ENCODE measurements at places on chromosomes 12 and 14. TPM values are rescaled to one million over a fixed set of nuclear protein-coding genes. Genes with fewer than 3 reads are reported as not detected.

DNA sequence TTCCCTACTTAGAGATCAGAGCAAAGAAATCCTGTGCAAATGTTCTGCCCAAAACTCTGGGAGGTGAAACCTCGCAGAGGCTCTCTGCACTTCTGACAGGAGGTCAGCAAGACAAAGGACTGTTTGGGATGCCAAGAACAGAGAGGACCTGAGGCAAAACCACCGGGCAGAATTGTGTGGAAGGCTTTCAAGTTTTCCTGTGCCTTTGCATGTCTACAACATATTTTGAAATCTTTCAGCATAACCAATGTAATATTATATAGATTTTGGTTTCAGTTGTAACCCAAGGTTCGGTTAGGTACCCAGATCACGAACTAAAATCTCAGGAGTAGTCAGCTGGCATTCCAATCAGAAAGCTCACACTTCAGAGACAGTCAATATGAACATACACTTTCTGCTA is 99.4 kb upstream of the PLEKHA5 start:
- no peak for DNase-seq

DNA sequence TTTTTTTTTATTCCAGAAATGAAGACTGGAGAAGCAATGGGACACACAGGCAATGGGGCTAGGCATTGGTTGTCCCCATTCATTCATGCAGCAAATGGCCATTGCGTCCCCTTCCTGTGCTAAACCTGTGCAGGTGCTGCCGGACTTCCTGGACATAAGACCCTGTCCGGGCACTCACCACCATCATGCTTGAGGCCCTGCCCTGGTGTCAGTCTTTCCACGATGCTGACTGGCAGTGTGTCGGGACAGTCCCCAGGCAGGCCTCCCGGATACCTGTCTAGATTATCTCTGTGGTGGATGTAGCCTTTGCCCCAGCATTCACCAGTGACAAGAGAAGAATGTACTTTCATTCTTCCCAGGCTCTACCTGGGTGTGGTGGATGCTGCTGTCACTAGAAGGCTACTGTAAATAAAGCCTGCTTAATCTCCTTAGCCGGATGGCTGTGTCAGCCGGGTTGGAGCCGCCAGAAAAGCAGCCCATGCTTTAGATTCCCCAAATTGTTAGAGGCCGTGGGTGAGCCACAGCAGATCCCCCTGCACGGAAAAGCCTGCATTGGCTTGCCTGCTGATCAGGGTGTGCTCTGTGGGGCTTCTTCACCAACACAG is 94.5 kb upstream of the PARP11 start:
- no peak for DNase-seq

GRCh38 chr14:74973003-74973653 is 17.7 kb upstream of the PGF start:
- DNase-seq = no peak

GRCh38 chr12:50105913-50106450 is 2.2 kb downstream of the GPD1 start:
- DNase-seq = no peak

DNA sequence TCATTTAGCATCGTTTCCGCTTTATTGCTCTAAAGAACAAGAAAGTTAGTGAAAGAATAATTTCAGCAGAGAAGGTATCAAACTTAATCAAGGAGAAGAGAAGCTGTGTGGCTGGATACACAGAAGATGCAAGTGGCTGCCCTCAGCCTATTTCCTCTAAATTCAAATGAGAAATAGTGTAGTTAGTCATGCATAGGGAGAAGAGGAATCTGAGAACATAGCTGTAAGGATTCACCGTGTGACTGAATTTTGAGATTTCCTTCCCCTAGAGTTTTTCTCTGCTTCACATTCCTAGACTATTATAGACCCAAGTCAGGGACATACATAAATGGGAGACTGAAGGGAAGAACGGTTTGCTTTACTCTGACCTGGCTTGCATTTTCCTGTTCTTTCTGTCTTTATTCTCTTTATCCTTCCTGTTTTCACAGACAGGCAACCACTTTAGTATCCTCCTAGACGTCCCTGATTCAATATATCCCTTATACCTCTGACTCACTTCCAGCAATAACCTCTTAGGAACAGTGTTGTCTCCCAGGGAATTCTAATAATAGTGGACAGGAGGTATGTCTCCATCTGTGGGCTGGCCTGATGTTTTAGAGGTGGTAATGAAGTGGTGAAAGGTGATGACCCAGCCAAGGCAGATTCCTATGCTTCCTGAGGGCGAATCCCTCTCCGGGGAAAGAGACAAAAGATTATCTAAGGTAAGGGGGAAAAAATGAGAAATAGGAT is 7.0 kb downstream of the RNASE10 start:
- DNase-seq = no peak

- no peak for DNase-seq
These were observed 249.8 kb downstream of the VRK1 start for GRCh38 chr14:97046967-97047366.

- DNase-seq = no peak
These were observed 160.3 kb upstream of the FKBP4 start for GRCh38 chr12:2634471-2634870.

DNA sequence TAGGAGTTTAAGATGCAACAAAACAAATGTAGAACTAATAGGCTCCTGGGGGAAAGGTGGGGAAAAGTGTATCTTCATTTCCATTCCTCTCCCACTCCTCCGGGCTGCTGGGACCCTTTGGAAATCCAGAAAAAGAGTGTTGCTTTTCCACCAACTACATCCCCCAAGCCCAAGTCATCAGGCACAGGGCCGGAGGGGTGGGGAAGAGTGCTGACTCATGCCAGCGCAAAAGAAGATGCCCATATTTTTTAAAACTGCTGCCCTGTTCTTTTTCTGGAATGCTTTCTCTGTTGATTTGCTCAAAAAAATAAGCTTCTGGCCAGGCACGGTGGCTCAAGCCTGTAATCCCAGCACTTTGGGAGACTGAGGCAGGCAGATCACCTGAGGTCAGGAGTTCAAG is 70.9 kb downstream of the TBK1 start:
- DNase-seq = no peak

DNA sequence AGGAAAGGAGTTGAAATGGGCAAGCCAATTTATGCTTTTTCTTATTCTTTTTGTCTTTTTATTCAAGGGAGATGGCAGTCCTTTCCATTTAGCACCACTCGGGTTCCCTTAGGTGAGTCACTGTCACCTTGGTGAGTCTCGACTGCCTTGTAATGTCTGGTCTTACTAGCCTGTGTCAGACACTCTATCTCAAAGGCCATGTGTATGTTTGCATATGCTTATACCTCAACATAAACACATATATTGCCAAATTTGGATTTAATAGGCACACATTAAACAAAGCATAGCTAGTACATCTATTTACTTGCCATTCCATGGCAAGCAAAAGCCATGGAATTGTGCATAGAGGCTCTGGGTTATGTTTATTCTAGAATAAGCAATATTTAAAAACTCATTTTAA is 624.9 kb upstream of the FOXG1 start:
- DNase-seq = no peak

GRCh38 chr12:108461058-108461660 is 53.9 kb upstream of the FICD start:
- DNase-seq = no peak

DNA sequence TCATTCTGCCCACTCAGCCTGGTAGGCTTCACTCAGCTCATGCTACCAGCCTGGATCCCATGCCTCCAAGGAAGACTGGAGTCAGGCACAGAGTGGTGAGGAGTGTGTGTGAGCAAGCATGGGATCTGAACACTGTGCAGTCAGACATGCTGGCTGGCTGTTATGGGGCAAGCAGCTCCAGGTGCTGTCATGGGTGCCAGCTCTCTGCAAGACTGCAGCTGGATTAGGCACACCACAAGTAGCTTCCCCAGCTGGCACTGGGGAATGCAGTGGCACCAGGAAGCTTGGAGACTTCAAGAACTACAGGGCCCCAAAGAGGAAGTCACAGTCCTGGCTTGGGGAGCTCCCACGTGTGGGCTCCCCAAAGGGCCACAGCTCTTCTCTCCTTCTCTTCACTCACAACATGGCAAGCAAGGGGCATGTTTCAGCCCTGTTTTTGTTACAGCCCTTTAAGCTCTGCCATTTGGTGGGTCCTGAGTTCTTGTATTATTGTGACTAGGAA is 202.5 kb downstream of the VRK1 start:
- no peak for DNase-seq

DNA sequence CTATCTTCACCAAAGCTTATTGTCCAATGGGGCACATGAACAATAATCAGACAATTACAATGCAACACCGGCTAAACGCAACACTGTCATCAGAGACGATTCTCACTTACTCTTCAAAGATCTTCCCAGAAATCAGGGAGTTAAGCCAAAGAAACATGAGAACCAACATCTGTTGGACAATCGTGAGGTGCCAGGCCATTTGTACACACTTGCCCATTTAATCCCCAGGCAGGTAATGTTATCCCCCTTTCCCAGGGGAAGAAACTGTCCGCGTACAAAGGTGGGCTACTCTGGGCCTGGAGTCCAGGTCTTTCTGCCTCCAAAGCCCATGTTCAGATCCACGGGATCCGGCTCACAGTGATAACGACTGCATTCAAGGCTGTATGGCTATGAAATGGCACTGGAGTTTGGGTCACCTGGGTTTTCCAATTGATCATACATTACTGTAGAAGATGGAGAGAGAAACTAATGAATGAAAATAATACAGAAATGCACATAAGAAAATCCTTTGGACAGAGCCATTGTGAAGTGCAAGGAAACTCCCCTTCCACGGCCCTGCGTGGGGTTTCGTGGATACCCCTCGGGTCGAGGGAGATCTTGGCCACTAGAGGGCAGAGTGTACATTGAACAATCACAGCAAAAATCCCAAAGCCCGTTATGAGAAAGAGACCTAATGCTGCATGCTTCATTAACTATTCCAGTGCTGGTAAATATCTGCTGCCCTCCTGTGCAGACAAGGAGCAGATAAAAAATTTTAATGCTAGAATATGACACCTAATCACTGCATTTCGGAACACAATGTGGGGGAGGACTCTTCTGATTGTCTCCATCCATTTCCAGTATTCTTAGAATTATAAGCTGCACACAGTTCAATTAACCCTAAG is 111.4 kb downstream of the EGLN3 start:
- DNase-seq = no peak

DNA sequence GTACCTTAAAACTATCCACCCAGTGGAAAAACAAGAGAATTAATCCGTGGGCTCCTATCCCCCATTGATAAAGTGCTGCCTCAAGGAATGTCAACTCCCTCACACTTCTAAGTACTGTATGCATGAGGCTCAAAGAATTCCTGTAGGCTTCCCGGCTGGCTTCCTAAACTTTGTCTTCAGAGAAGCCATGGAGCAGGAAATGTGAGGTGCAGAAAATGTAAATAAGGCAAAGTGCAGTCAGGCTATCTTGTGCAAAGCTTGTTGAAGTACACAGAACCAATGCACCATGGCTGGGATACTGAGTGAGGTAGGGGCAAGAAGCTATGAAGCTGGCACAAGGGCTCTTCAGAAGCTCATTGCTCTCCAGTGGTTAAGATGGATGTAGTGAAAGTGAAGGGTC is 611.0 kb downstream of the FSCB start:
- no peak for DNase-seq

GRCh38 chr12:1367331-1368291 is 226.8 kb downstream of the FBXL14 start:
- DNase-seq = no peak

GRCh38 chr12:101727098-101727497 is 12.2 kb downstream of the SYCP3 start:
- DNase-seq = no peak

GRCh38 chr14:65849091-65849490 is 436.6 kb downstream of the FUT8 start:
- no peak for DNase-seq

- no peak for DNase-seq
These were observed 195.2 kb downstream of the ATXN7L3B start for GRCh38 chr12:74732826-74733225.

- no peak for DNase-seq
These were observed 50.5 kb downstream of the LMNTD1 start for GRCh38 chr12:25502596-25502995.

GRCh38 chr12:118015306-118015705 is 1.2 kb upstream of the RFC5 start:
- DNase-seq = no peak

- no peak for DNase-seq
These were observed 389.7 kb upstream of the FAR2 start for GRCh38 chr12:28759333-28759732.

GRCh38 chr12:75553836-75554555 is 42.6 kb upstream of the KRR1 start:
- peak; percentile 20 for DNase-seq

SIRT4 gene
- 1.5 TPM for polyA plus RNA-seq

KRT78 gene
- polyA plus RNA-seq = not detected

IGF1 gene
- 2.4 TPM for polyA plus RNA-seq

WIF1 gene
- polyA plus RNA-seq = not detected

RDH5 gene
- polyA plus RNA-seq = 6.2 TPM

MIPOL1 gene
- polyA plus RNA-seq = 1.1 TPM

PTPRQ gene
- 13.3 TPM for polyA plus RNA-seq

ATP23 gene
- polyA plus RNA-seq = 10.2 TPM

SALL2 gene
- polyA plus RNA-seq = 7.2 TPM

FIGNL2 gene
- polyA plus RNA-seq = 0.01 TPM

Measured in BJ (cell line).